ENCODE measurements at places on chromosomes 6 and 20. TPM values are rescaled to one million over a fixed set of nuclear protein-coding genes. Genes with fewer than 3 reads are reported as not detected.

Gene MUC22
- total RNA-seq, result not detected

Gene RCAN2
- total RNA-seq, result 2.3 TPM

Gene RIPPLY2
- not detected for total RNA-seq

Gene ANKEF1
- total RNA-seq, result 4.5 TPM

Gene IL17F
- total RNA-seq, result not detected

Gene PACSIN1
- 0.20 TPM for total RNA-seq

Gene SLC22A23
- total RNA-seq, result 0.54 TPM

Gene CTAGE9
- total RNA-seq, result not detected

Gene SLC26A8
- not detected for total RNA-seq

Gene ADAM33
- 0.15 TPM for total RNA-seq

Gene GABRR2
- 0.25 TPM for total RNA-seq

Gene ATXN1
- 35.4 TPM for total RNA-seq

Gene F13A1
- not detected for total RNA-seq

Gene HAO1
- not detected for total RNA-seq

Gene BNIP5
- total RNA-seq, result not detected

Gene IMPG1
- not detected for total RNA-seq

Gene SLC12A5
- 0.37 TPM for total RNA-seq

Gene RNF182
- 26.5 TPM for total RNA-seq

DNA sequence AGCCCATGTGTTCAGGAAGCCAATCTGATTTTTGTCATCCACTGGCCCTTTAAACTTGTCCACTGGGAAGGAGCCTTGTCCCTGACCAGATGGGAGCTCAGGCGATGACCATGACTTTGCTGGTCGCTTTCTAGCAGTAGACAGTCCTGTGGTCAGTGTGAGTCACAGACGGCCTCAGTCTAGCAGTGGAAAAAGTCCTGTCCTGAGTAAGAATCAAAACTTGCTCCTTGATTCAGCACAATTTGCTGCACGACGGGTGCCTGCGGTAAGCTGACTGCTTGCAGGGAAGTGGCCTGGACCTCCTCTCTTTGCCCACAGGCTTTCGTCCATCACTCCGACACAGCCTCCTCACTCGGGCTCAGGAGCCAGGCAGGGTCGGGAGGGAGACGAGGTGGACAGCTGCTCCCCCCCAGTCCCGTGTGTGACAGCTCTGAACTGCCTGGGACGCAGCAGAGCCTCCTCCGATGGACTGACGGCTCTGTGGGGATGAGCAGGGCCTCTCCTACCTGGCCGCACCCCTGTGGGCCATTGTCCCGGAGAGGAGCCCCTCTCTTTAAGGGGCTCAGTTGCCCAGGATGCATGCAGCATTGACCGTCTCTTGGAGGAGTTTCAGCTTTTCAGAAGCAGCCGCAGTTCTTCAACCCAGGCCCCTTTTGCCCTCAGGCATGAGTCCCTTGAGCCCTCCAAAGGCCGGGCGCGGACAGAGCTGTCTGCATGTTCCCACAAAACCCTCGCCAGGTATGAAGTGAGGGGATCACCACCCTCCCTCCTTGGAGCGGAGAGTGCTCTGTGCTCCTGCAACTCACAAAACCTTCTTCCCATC, 209.2 kb downstream of the ANKRD60 start:
- DNase-seq, result peak; percentile 99

- no peak for DNase-seq
Measured at GRCh38 chr6:22056398-22056797, 240.4 kb downstream of the PRL start.

DNA sequence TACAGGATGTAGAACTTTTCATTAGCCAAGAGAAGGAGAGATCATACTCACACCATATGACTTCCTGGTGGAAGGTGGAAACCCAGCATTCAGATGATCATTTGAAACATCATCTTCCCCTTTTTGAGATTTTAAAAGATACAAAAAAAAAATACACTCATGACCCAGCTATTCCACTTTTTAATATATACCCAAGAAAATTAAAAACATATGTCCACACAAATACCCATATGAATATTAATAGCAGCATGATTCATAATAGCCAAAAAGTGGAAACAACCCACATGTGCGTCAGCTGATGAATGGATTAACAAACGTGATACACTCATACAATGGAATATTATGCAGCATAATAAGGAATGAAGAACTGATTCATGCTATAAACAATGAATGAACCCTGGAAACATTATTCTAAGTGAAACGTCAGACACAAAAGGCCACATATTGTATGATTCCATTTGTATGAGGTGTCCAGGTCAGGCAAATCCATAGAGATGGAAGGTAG, 130.0 kb upstream of the SGK1 start:
- DNase-seq, result peak; percentile 76

DNA sequence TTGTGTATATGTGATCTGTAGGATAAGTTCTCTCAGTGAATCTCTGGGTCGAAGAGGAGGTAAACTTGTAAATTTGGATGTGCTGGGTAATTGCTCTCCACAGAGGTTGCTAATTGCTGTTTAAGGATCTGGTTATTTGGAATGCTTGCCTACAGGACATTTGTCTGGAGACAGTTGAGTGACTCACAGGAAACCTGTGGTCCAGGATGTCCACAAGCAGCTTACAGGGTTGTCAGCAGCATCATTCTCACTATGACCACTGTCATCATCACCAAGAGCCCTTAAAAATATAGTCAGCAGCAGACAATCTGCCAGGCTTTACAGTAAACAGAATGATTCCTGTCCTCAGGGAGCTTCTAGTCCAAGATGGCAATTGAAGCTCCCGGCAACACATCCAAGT, 31.2 kb upstream of the KCNK5 start:
- DNase-seq, result peak; percentile 25

DNA sequence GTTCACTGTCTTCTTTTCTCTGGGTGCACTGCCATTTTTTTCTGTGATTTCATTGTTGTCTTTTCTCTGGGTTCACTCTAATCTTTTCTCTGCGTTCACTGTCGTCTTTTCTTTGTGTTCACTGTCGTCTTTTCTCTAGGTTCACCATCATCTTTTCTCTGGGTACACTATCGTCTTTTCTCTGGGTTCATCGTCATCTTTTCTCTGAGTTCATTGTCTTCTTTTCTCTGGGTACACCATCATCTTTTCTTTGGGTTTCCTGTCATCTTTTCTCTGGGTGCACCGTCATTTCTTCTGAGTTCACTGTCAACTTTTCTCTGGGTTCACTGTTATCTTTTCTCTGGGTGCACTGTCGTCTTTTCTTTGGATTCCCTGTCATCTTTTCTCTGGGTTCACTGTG, 137.6 kb upstream of the MAP3K4 start:
- no peak for DNase-seq

DNA sequence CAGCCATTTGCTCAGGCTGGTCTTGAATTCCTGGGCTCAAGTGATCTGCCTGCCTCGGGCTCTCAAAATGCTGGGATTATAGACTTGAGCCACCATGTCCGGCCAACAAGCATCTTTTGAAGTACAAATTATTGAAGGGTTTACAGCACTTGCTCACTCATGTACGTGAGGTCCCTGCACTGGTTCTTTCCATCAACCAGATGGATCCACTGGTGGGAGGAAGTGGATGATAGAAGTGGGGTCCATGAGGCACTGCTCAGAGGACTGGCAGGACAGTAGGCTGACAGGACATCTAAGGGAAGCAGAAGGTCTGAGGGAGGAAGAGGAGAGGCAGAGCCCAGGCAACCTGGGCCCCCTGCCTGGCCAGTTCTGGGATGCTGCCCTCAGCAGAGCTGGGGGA, 109.2 kb upstream of the NXT1 start:
- DNase-seq, result no peak

GRCh38 chr6:81962198-81962597, 209.7 kb upstream of the TENT5A start:
- peak; percentile 21 for DNase-seq

DNA sequence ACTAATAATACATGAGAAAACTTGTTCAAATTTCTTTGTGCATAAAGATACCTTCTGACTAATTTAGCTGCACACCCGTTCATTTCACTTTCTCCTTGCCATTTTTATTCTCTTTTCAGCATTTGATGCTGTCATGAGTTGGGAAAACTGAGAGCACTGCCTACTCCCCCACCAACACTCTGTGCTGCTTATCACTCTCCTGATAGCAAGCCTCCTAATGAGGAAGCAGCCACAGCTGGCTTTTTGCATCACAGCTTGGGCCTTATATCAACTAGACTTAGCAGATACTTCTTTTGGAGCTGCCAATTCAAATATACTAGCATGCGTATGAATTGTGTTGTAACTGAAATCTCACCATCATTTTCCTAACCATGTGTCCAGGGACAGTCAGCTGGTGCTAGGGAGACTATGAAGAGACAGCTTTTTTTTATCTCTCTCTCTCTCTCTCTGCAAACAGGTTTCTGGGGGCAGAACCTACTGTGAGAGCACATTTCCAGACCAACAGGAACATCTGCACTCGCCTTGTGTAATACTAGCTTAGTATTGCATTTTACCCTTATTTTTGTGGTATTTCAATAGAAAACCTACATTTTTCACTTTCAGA, 699.0 kb downstream of the KHDRBS2 start:
- no peak for DNase-seq

DNA sequence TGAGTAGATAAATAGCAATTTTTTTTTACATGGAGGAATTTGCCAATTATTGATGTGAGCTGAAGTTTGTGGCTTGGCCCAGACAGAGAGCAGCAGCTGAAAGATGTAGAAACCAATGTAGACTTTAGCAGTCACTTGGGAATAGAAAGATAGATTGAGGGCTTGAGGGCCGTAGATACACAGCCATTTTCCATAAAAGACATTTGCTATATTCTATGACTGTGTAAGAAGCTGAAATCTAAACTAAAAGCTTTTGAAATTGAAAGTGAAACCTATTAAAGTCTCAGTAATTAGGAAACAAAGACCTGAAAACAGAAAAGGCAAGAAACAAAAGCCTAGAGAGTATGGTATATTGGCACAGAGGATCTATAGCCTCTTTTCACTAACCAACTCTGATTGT, 332.7 kb downstream of the CENPW start:
- DNase-seq, result no peak

DNA sequence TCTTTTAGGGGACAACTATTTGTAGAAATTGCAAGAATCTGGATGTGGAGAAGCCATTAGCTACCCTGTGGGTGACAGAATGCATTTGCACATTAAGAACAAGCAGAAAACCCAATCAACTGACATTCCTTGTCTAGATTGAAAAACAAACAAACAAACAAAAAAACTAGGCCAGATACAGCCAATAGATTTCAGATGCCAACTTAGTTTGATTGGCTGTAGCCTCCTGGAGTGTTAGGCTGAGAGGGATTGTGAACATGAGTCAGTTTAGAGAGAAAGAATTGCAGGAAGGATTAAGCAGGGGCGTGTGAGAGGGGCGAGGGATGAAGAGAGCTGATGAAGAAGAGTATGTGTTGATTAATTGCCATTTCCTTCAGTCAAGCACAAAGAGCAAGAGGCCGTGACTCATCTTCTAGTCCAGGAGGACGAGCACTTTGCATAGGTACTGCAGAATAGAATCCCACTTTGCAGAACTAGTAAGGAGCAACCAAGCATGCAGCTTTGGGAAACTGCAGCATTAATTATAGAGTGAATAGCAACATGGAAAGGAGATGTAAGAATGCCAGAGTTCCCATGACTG, 188.0 kb upstream of the RAB32 start:
- no peak for DNase-seq

DNA sequence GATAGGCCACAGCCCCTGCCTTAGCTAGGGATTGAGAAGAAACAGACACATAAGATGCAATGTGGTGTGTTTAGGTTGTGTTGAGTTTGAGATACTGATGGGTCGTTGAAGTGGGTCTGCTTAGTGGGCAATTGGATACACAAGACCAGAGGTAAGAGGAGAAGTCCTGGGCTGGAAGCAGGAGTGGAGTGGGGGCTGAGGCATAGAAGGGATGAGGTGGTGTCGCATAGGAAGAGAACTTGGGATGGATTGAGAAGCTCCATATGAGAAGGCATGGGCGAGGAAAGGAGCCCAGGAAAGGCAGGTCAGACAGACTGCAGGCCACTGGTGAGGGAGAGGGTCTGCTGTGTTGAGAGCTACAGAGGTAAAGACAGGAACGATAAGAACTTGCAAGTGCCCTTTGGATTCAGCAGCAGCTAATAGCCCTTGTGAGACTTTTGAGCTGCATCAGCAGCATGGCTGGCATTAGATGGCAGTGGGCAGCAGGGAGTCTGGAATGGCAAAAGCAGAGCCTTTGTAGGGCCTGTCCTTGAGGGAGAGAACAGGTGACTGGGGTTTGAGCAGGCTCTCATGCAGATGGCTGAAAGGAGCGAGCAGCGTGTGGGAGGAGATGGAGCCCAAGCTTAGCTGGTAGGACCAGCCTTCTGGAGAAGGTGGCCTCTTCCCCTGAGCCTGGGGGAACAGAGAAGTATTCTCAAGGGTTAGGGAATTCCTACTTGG, 33.2 kb downstream of the PLCG1 start:
- no peak for DNase-seq

DNA sequence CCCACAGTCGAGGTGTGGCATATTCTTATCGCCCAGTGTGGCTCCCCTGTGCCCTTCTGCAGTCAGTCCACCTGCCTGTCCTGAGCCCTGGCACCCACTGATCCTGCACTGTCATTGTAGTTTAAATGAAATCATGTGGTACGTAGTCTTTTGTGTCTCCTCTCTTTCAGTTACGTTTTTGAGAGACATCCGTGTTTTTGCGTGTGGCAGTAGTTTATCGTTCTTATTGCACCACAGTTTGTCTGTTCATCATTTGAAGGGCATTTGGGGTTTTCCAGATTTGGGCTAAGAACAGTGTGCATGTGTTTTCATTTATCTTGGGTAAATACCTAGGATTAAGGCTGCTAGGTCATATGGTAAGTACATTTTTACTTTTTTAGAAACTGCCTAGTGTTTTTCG, 49.3 kb downstream of the SPATA2 start:
- DNase-seq, result no peak

DNA sequence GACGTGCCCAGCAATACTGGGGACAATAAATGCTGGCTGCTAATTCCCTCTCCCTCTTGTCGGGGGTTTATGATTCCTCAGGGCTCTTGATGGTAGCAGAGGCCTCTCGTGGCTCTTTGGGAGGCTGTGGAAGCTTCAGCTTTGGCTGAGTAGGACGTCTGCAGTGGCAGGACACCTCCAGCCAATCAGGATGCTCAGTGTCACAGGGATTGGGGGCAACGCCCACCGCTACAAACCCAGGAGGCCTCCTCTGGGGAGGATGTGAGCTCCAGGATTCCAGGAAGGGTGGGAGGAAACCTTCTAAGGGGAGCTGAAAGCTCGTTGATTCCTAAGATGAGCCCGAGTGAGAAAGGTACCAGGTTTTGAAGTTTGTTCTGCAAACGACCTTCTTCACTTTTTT, 19.4 kb downstream of the RSPO4 start:
- no peak for DNase-seq

DNA sequence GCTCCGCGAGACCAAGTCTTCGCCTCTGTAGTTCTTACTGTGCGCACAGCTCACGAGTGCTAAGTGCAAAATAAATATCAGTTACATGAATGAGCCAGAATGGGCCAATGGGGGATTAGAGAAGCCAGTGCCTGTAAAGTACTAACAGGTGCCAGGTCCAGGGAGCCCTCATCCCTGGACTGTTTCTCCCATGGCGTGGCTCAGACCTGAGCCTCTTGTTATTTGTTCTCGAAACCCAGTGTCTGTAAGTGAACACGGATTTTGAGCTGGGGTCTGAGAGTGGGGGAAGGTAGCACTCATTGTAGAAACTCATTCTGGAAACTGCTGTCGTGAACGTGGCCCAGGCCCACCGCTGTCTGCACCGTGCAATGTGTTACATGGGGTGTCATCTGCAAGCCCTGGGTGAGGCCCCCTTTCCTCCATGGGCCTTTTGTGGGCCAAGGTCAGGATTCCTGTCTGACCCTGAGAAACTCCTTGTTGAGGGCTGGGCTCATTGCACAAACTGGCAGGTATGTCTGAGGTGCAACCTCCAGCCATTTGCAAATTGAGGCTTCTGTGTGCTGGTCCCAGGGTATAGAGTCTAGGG, 154.7 kb downstream of the SYCP2 start:
- no peak for DNase-seq
